ENCODE measurements at places on chromosomes 3 and 15. TPM values are rescaled to one million over a fixed set of nuclear protein-coding genes. Genes with fewer than 3 reads are reported as not detected.
A peak's percentile ranks its signal among the peaks of the same experiment; 100 is the strongest.

GRCh38 chr3:129892486-129892856 lies 1.0 kb downstream of the TMCC1 start:
- no peaks in the 10 kb centered on the region for H3K27me3 ChIP-seq
- DNase-seq = no peak
- no peaks in the 10 kb centered on the region for H3K36me3 ChIP-seq
- peak overlapping the region; percentile 89 for H3K4me3 ChIP-seq
- H3K4me1 ChIP-seq = peaks cover 32% of the 10 kb centered on the region

DNA sequence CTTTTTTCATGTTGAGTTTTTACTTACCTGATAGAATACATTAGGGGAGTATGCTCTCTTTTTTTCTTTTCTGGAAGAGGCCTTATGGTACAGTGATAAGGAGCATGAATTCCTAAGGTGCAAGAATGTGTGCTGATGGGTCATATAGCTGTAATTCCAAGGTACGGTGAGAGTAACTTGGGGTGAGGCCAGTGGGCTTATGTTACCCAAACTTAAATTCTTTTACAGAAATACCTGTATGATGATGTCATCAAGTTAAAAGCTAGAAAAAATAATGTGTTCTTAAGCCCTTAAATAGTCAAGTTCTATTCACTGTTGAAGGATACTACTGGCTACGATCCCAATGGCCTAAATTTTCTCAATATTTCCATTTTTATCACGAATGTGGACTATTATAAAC lies 111.2 kb downstream of the GMPS start:
- H3K36me3 ChIP-seq = no peaks in the 10 kb centered on the region
- H3K27me3 ChIP-seq = no peaks in the 10 kb centered on the region
- peaks cover 17% of the 10 kb centered on the region for H3K4me1 ChIP-seq
- no peak overlapping the region for H3K27ac ChIP-seq
- no peak for DNase-seq

- no peaks in the 10 kb centered on the region for H3K4me1 ChIP-seq
- H3K36me3 ChIP-seq = 0 out of 2 replicates have a peak, but pooled peaks cover 3% of the 10 kb centered on the region
- H3K27me3 ChIP-seq = peaks cover 2% of the 10 kb centered on the region
- no peak for DNase-seq
These were observed 930.3 kb downstream of the NTRK3 start for GRCh38 chr15:87326269-87326668.

GRCh38 chr15:67186688-67187087 lies 67.8 kb downstream of the AAGAB start:
- H3K27me3 ChIP-seq = no peaks in the 10 kb centered on the region
- no peak overlapping the region for H3K27ac ChIP-seq
- no peak overlapping the region for H3K4me3 ChIP-seq

The CCNL1 gene
- 79.6 TPM for total RNA-seq

The WNT7A gene
- total RNA-seq = 0.07 TPM
